ENCODE measurements at places on chromosomes 1 and 21. TPM values are rescaled to one million over a fixed set of nuclear protein-coding genes. Genes with fewer than 3 reads are reported as not detected.

DNA sequence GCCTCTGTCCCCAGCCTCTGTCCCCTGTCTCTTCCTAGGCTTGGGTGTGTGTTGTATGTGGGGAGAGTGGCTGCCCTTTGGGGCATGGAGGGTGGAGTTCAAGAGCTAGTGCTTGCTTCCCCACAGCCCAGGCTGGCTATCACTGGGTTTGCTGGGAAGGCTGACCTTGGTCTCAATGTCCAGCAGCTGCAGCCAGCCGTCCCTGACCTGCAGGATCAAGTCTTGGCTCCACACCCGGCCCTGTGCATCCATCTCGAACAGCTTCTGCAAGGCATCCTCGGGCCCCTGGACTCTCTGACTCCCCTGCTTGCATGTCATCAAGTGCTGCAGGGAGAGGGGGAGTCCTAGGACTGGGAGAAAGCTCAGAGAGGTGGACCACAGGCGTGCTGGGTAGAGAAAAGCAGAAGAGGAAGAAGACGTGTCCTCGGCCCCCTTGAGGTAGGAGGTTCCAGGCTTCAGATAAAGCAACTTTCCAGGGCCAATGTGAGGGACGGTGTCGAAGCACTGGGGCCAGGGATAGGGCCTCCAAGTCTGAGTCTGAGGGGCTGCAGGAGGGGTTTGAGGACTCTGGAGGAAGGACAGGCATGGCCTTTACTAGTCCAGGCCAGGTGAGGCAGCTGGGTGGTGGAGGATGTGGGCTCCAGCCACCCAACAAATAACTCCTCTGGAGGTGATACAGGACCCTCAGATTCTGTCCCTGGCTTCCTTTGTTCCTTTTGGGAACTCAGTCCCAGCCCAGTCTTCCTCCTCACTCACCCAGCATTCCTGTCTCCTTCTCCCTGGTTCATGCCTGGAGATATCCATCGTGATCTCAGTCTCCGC lies 4.0 kb downstream of the EPS8L3 start:
- H3K4me3 ChIP-seq = no peak overlapping the region
- no peaks in the 10 kb centered on the region for H3K27me3 ChIP-seq
- no peak overlapping the region for H3K27ac ChIP-seq
- no peaks in the 10 kb centered on the region for H3K36me3 ChIP-seq
- H3K4me1 ChIP-seq = peaks cover 9% of the 10 kb centered on the region
- DNase-seq = no peak

- H3K27me3 ChIP-seq = no peaks in the 10 kb centered on the region
- no peaks in the 10 kb centered on the region for H3K36me3 ChIP-seq
- H3K4me3 ChIP-seq = no peak overlapping the region
- H3K4me1 ChIP-seq = no peaks in the 10 kb centered on the region
- no peak for DNase-seq
- no peak overlapping the region for H3K27ac ChIP-seq
Measured at GRCh38 chr1:208921259-208921658, 662.3 kb upstream of the CAMK1G start.

- H3K4me3 ChIP-seq = no peak overlapping the region
- no peak for DNase-seq
- H3K27ac ChIP-seq = no peak overlapping the region
- no peaks in the 10 kb centered on the region for H3K4me1 ChIP-seq
Measured at GRCh38 chr21:15874615-15875014, 144.8 kb downstream of the USP25 start.

Gene KRTAP6-3
- not detected for total RNA-seq

- no peaks in the 10 kb centered on the region for H3K27me3 ChIP-seq
- H3K27ac ChIP-seq = peak overlapping the region; percentile 48
- H3K36me3 ChIP-seq = peaks cover 3% of the 10 kb centered on the region
- DNase-seq = no peak
- H3K4me1 ChIP-seq = peaks cover 55% of the 10 kb centered on the region
Measured at GRCh38 chr1:23100074-23100748, 68.4 kb downstream of the LUZP1 start.

GRCh38 chr1:94797291-94797690 lies 22.9 kb upstream of the SLC44A3 start:
- no peaks in the 10 kb centered on the region for H3K27me3 ChIP-seq
- DNase-seq = no peak
- no peaks in the 10 kb centered on the region for H3K36me3 ChIP-seq
- H3K4me1 ChIP-seq = peaks cover 19% of the 10 kb centered on the region
- no peak overlapping the region for H3K4me3 ChIP-seq

Gene FAM229A
- 35.3 TPM for total RNA-seq

DNA sequence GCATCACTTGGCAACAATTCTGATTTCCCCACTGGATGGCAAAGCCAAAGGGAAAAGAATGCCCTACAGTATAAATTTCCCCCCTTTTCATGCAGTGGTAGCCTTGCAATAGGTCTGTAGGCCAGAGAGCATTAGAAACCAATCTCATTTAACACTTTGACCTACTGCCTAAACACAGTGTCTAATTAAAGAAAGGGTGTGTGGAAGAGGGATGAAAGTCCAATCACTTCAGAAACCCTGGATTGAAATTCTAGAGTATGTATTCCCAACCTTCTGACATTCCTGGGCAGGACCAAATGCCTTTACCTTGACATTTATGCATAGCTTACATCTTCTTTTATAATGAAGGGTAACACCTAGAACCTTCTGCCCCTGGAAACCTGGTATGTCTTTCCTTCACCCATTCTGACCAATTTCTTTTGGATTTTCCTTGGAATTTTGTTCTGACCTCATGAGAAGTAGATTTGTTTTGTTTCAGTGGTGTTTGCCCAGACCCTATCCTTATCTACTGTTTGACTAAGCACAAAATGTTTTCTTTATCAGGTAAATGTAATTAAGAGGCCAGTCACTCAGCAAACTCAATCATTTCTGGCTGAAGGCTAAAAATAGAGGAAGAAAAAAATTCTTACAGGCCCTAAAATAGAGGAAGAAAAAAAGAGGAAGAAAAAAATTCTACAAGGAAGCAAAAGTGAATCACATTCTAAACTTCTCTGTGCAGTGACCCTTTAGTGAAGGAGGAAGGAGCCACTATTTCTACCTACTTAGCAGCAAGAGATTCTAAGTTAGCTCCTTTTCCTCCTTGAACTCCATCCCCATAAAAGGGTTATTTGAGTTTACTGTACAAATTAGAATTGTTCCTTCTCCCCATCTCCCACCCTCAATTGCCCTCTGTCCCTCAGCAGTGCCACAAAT lies 129.5 kb upstream of the DSCAM start:
- no peak overlapping the region for H3K27ac ChIP-seq
- no peaks in the 10 kb centered on the region for H3K4me1 ChIP-seq
- H3K4me3 ChIP-seq = no peak overlapping the region
- no peaks in the 10 kb centered on the region for H3K27me3 ChIP-seq
- no peak for DNase-seq

DNA sequence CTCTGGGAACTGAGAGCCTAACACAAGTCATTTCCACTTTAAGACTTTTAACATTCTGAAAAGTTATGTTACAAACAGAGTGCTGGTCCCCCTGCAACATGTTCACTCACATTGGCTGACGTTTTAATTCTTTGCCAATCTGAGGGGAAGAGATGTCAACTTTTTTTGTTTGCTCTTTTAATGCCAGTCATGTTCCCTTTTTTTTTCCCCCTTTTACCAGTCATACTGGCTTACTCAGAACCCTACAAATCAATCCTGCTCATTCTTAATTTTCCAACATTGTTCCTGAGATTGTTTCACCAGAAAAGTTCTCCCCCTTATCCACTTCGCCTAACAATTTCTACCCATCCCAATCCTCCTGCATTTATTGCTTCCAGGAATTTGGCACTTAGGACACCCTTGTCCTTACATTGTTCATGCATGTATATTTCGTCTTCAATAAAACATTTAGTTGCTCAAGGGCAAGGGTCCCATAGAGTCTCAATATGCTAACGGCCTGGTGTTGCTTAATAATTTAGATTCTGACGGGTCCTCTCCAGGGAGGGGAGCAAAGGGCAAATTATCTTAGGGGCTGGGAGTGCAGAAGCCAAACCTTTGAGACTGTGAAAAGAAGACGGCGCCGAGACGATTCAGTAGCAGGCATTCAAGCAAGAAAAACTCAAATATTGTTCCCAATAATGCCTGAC lies 624 bp upstream of the CR1L start:
- DNase-seq = no peak
- H3K4me1 ChIP-seq = peaks cover 10% of the 10 kb centered on the region
- H3K27ac ChIP-seq = no peak overlapping the region
- no peaks in the 10 kb centered on the region for H3K36me3 ChIP-seq
- no peaks in the 10 kb centered on the region for H3K27me3 ChIP-seq

Gene SYPL2
- 1.7 TPM for total RNA-seq

GRCh38 chr1:232432313-232432712 lies 197.6 kb downstream of the SIPA1L2 start:
- peaks cover 9% of the 10 kb centered on the region for H3K4me1 ChIP-seq
- H3K27me3 ChIP-seq = no peaks in the 10 kb centered on the region
- no peak overlapping the region for H3K4me3 ChIP-seq
- no peak for DNase-seq
- no peak overlapping the region for H3K27ac ChIP-seq

GRCh38 chr1:44481701-44482100 lies 76.6 kb downstream of the RNF220 start:
- H3K27ac ChIP-seq = no peak overlapping the region
- H3K36me3 ChIP-seq = no peaks in the 10 kb centered on the region
- peaks cover 7% of the 10 kb centered on the region for H3K4me1 ChIP-seq
- H3K4me3 ChIP-seq = no peak overlapping the region
- no peak for DNase-seq

GRCh38 chr1:179774566-179774965 lies 31.5 kb downstream of the FAM163A start:
- H3K27ac ChIP-seq = no peak overlapping the region
- no peaks in the 10 kb centered on the region for H3K36me3 ChIP-seq
- no peak for DNase-seq
- H3K4me3 ChIP-seq = no peak overlapping the region

Gene CTTNBP2NL
- total RNA-seq = 95.3 TPM

DNA sequence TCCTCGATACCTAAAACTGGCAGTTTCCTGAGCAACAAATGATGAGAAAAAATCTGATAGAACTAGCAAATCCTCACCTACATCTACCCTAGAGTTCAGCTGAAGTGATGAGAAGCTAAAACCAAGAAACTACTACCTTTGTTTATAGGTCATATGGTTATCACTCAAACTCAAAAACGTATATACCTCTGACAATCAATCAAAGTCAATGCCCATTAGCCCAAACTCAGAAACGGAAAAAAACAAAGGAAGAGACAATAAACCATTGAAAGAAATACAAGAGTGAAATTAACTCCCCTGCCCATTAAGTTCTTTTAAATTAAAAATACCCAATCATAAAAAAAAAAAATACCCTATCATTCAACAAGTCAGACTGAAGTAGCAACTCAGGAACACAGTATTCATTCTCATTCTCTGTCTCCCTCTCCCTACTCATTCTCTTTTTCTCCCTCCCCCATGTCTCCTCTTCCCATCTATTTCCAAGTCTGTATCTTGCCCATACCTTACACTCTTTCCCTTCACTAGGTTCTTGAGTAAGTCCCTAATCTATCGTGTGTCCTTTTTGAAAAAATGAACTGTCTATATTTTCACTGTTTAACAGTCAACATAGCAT lies 6.8 kb downstream of the CDC42BPA start:
- H3K27me3 ChIP-seq = no peaks in the 10 kb centered on the region
- no peak overlapping the region for H3K27ac ChIP-seq
- no peaks in the 10 kb centered on the region for H3K36me3 ChIP-seq
- H3K4me1 ChIP-seq = peaks cover 30% of the 10 kb centered on the region
- no peak overlapping the region for H3K4me3 ChIP-seq
- no peak for DNase-seq

DNA sequence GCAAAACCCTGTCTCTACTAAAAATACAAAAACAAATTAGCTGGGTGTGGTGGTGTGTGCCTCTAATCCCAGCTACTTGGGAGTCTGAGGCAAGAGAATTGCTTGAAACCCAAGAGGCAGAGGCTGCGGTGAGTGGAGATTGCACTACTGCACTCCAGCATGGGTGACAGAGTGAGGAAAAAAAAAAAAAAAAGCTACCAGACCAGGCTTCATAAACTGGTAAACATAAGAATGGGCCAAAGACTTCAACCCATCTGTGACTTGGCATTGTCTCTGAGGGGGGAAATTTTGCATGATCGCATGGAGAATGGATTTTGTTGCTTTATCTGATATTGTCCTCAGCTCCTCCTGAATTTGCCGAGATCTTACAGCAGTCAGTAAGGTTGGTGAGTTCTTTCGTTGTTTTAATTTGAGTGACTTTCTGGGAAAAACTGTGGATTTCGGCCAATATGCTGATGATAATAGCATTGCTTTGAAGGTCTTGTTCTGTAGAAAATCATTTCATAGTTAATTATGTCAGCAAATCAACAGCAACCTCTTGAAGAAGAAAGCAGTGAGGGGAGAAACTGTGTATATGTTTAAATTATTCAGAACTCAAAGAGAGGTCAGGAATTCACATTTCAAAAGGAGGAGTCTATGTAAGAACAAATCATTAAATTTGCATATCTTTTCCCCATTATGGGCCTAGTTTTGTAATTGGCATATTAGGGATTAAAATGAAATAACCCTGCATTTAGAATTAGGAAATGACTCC lies 13.1 kb downstream of the FGGY start:
- no peak overlapping the region for H3K4me3 ChIP-seq
- H3K4me1 ChIP-seq = no peaks in the 10 kb centered on the region
- DNase-seq = no peak
- no peaks in the 10 kb centered on the region for H3K36me3 ChIP-seq
- no peak overlapping the region for H3K27ac ChIP-seq

DNA sequence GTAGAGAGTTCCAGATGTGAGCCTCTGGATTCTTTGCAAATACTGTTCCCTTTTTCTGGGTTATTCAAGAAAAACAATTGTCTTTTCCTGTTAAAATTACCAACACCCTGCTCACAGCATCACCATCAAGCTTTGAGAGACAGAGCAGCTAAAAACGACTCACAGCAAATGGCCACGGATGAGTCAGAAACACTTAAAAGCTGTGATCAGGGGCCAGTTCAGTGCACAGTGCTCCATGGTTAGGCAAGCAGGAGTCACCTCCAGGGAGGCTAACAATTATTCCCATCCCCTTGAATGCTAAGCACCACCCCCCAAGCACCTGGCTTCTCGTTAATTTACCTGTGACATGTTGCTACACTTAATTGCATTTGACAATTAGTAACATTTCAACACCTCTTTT lies 128.4 kb upstream of the CAMK1G start:
- no peak for DNase-seq
- H3K4me1 ChIP-seq = no peaks in the 10 kb centered on the region
- no peak overlapping the region for H3K27ac ChIP-seq
- no peak overlapping the region for H3K4me3 ChIP-seq
- H3K36me3 ChIP-seq = no peaks in the 10 kb centered on the region

Gene LCE2B
- not detected for total RNA-seq

GRCh38 chr1:227136210-227136820 lies 182.0 kb downstream of the CDC42BPA start:
- H3K36me3 ChIP-seq = no peaks in the 10 kb centered on the region
- H3K27ac ChIP-seq = no peak overlapping the region
- DNase-seq = no peak
- H3K4me1 ChIP-seq = no peaks in the 10 kb centered on the region

Gene CIART
- total RNA-seq = 3.0 TPM

DNA sequence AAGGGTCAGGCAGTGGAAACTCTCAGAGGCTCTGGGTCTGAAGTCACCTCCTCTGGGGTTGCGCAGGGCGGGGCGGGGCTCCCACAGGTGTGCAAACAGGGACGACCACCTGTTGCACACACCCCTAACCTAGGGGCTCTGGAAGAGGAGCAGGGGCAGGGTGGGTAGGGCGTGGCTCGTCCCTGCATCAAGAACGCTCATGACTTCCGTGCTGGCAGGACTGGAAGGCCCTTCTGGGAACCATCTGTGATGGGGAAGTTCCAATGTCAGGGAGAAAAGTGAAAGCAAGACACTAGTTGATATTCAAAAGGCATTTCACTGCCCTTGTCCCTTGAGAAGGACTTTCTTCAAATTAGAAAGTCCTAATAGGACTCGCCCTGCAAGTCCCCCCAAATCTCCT lies 22.1 kb upstream of the CLSTN1 start:
- H3K4me1 ChIP-seq = peaks cover 9% of the 10 kb centered on the region
- H3K27ac ChIP-seq = no peak overlapping the region
- no peak overlapping the region for H3K4me3 ChIP-seq
- no peaks in the 10 kb centered on the region for H3K27me3 ChIP-seq
- H3K36me3 ChIP-seq = no peaks in the 10 kb centered on the region

Gene RPE65
- total RNA-seq = not detected

Gene LCE1F
- total RNA-seq = not detected

Data from upper lobe of left lung (tissue), 6 donors.